NCI-H2171 treated with DMSO at 0.1 percent for 48 hours (cell line): ENCODE measurements at places on chromosomes 3 and 15.

- no peak for DNase-seq
These were observed 18.8 kb downstream of the LRIG1 start for GRCh38 chr3:66482018-66482404.

DNA sequence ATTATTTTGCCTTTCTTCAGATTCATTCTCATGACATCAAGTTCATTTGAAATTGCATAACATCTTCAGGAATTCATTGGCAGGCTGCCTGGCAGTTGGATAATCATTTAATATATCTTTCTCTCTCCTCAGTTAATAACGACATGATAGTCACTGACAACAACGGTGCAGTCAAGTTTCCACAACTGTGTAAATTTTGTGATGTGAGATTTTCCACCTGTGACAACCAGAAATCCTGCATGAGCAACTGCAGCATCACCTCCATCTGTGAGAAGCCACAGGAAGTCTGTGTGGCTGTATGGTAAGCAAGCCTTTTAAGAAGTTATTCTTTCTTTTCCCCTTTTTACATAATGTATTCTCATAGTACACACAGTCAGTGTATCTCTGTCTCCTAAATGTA, 38.2 kb downstream of the TGFBR2 start:
- no peak for DNase-seq

GRCh38 chr3:171192176-171192854, 165.8 kb upstream of the SLC2A2 start:
- DNase-seq = peak; percentile 26

GRCh38 chr3:12300137-12300536, 11.3 kb downstream of the PPARG start:
- no peak for DNase-seq

DNA sequence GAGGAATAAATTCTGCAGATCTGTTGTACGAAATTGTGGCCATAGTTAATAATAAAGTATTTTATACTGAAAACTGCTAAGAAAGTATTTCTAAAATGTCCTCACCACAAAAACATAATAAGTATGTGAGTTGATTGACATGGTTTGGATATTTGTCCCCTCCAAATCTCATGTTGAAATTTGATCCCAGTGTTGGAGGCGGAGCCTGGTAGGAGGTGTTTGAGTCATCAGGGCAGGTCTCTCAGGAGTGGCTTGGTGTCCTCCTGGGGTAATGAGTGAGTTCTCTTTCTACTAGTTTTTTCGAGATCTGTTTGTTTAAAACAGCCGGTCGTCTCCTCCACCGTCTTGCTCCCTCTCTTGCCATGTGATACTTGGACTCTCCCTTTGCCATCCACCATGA, 424.1 kb upstream of the KCNMB2 start:
- DNase-seq = peak; percentile 45

- no peak for DNase-seq
These were observed 47.3 kb upstream of the NR2C2 start for GRCh38 chr3:14899993-14900618.

GRCh38 chr3:150215616-150216015, 192.5 kb upstream of the TSC22D2 start:
- DNase-seq = peak; percentile 42
